ENCODE measurements at places on chromosomes 7 and 10.

DNA sequence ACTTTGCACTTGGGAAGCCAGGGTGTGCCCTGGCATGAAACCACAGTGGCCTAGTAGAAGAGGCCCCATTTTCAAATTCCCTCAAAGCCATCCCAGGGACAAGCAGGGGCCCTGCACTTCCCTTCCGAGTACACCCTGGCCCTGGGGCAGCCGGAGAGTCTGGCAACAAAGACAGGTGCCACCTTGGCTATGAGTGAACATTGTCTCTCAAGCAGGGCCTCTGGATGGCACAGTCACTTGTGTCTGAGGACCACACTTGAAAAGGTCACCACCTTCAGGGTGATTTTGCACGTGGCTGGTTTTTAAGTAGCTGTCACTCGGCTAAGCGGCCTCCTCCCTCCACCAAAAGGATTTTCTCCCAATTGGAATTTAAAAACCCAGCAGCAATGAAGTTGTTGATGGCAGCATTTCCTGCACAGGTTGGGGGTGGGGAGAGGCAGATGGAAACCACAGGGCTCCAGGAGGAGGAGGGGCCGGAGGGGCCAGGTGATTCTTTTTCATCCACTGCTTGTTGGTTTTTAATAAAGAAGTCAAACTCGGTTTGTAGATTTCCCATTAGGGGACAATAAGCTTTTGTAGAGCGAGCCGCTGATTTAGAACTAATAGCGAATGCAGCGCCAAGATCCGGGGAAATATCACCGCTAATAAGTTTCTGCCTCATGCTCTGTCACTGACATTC is 33.9 kb downstream of the C10orf105 start:
- peak; percentile 21 for DNase-seq

- DNase-seq = no peak
Measured at GRCh38 chr7:69782917-69783684, 184.8 kb downstream of the AUTS2 start.

- no peak for DNase-seq
Measured at GRCh38 chr10:30553626-30554439, 75.7 kb downstream of the LYZL2 start.

GRCh38 chr10:32629910-32630309 is 184.0 kb downstream of the CCDC7 start:
- DNase-seq = no peak

DNA sequence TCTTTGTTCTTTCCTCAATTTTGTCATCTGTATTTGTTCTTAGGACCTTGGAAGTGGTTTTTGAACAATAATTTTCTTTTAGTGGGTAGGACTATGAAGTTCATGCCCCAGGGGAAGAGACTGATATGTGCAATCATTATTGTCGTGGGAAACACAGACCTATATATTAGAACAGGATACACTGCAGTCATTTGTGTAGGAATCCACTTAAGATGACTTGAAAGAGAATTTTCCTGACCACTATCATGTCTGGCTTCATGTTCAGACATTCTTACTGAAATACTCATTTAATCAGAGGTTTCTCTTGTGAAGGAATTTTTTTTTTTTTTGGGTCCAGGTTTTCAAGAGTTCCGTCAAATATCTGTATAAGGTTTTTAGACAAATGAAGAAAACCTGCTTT is 163.6 kb downstream of the SUGCT start:
- DNase-seq = no peak

DNA sequence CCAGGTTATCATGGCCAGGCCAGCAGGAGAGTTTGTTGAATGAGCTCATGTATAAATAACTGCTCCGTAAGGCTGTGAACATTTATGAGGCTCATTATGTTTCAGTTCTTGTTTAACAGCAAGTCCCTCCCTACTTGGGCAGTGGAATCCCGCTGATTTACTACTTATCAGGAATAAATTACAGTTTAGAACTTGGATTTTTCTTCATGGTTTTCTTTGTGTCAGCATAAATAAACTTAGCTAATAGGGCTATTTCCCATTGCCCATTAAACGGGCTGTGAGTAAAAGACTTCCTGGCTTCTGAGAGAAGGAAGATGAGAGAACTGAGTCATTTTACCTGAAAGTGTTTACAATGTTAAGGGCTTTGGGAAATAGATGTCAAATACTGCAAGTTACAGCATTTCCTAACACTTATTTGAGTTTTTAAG is 701.6 kb upstream of the ANKRD30A start:
- DNase-seq = no peak

GRCh38 chr7:44912775-44913347 is 27.5 kb upstream of the PURB start:
- no peak for DNase-seq

DNA sequence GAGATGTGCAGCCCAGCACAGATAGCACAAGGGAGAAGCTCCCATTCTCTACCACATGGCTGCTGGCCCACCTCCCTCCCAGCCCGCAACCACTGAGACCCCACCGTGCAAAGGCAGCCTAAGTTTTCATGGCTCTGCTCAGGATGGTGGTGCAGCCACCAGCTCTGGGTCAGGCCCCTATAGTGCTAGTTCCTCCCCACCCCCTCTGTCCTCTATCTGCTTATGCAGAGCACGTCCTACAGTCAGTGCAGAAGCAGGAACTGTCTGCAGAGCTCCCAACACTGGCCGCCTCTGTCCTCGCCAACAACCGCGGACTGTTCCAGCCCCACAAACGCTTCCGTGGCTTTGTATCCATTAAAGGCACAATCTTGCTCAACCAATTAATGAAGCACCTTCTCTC is 278.9 kb downstream of the GRID1 start:
- no peak for DNase-seq

- DNase-seq = no peak
Measured at GRCh38 chr7:51062222-51062987, 254.2 kb downstream of the COBL start.

DNA sequence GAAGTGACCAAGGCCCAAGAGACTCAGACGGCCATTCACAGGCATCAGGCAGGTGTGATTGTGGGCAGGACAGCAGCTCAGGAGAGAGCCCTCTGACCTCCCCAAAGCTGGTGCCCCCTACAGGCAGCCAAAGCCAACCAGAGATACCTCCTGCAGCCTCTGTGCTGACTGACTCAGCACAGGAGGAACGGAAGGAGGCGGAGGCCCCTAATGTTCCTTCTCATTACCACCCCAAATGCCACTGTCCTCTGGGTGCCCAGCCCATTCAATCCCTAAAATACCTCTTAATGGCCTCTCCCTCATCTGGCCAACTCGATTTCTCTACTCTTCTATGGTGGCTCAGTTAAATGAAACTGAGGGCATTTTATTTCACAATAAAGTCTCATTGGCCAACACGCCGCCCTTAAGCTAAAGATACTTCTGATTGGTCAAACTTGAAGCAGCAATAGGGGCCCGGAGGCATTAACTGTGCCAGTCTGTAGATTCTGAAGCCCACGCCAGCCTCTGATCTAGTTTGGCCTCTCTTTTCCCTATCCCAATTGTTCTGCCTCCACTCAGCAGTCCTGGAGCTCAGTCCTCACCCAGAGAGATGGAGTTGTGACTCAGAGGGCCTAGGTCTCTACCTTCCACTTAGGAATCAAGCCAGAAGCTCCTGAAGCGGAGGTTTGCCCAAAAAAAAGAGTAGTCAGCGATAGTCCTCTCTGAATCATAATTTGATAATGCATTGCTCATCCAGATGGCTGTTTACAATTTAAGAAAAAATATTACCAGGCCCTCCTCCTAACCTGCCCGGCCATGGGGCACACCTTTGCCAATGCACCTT is 1.2 kb downstream of the CYREN start:
- peak; percentile 7 for DNase-seq

DNA sequence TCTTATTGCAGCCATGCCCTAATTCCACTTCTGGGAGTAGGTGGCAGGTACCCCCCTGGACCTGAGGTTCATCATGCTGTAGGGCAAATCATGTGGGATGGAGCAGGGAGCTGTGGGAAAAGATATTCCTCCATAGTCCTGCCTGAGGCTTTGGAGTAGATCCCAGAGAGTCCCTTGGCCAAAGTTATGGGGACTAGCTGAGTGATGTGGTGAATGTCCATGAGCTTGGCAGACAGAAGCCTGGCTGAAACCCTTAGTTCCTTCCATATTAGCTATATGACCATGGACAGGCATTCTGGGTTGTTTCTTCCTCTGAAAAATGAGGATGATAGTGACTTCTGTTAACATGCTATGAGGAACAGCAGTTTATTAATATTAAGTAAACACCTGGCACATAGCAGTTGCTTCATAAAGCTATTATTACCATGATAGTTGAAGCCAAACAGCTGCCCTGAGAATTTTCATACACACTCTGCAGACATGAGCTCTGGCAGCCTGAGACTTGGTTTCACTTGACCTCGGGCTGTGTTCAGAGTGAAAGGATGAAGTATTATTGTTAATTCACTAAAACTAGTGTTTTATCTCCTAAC is 15.0 kb upstream of the IMPDH1 start:
- no peak for DNase-seq

- DNase-seq = no peak
Measured at GRCh38 chr10:127411062-127411461, 138.0 kb upstream of the NPS start.
